ENCODE measurements at places on chromosomes 5 and 9. TPM values are rescaled to one million over a fixed set of nuclear protein-coding genes. Genes with fewer than 3 reads are reported as not detected.

UBTD2 gene
- polyA plus RNA-seq: 7.7 TPM

GRCh38 chr5:78062645-78063044, 231.9 kb downstream of the AP3B1 start:
- DNase-seq: no peak

GRCh38 chr5:129003232-129003631, 37.9 kb downstream of the SLC27A6 start:
- no peak for DNase-seq

INSL4 gene
- not detected for polyA plus RNA-seq

- DNase-seq: no peak
Observed at GRCh38 chr5:5285906-5286305, 136.6 kb upstream of the ICE1 start.

FBXL7 gene
- 23.5 TPM for polyA plus RNA-seq

DNA sequence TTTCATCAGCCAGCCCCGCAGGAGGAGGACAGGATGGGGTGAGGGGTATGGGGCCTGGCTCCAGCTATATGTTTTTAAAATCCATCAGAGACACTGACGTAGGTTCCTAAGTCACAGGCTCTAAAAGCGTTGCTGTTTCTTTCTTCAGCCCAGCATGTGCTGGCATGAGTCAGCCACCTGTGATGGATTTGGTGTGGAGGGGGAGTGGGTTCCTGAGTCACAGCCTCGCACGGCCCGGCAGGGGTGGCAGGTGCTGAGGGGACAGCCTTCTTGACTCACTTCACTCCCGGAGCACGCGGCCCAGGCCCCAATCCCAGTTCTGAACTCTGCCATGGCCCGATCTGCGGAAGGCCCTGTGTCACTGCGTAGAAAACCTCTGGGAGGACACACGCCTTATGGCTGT, 38.8 kb upstream of the RPL26L1 start:
- DNase-seq: no peak
